GM04504 (cell line): ENCODE measurements at places on chromosomes 13 and 19.

- peak; percentile 95 for DNase-seq
Measured at GRCh38 chr13:30340331-30341250, 33.2 kb upstream of the KATNAL1 start.

DNA sequence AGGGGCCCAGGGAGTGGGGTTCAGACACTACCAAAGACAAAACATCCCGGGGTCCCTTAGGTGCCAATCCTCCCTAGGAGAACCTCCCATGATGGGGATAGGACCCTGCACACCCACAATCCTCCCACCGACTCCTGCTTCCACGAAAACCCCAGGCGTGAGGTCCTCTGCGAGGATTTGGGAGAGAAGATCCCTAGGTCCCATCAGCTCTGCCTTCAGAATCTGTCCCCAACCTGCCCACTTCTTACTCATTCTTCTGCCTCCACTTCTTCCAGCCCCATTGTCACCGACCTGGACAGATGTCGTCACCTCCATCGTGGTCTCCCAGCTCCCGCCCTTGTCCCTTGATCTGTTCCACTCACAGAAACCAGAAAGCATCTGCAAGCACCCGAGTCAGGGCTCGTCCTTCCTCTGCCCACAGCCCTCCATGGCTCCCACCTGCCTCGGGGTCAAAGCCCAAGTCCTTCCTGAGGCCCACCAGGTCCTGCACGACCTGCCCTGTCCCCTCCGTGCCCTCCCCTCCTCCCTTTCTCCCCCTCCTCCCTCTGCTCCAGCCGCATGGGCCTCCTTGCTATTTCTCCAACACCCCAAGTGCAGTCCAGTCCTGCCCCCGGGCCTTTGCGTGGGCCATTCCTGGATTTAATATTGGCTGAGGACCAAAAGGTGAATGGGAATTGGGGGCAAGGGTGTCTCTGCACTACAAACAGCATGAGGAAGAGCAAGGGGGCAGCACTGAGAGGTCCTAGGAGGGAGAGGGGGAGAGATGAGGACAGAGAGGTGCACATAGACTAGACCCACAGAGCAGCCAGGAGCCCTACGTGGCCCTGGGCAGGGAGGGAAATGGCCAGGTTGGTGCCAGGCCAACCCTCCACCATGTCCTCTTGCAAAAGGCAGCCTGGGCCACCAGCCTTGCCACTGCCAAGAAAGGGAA is 51.3 kb downstream of the PTPRS start:
- DNase-seq = no peak

DNA sequence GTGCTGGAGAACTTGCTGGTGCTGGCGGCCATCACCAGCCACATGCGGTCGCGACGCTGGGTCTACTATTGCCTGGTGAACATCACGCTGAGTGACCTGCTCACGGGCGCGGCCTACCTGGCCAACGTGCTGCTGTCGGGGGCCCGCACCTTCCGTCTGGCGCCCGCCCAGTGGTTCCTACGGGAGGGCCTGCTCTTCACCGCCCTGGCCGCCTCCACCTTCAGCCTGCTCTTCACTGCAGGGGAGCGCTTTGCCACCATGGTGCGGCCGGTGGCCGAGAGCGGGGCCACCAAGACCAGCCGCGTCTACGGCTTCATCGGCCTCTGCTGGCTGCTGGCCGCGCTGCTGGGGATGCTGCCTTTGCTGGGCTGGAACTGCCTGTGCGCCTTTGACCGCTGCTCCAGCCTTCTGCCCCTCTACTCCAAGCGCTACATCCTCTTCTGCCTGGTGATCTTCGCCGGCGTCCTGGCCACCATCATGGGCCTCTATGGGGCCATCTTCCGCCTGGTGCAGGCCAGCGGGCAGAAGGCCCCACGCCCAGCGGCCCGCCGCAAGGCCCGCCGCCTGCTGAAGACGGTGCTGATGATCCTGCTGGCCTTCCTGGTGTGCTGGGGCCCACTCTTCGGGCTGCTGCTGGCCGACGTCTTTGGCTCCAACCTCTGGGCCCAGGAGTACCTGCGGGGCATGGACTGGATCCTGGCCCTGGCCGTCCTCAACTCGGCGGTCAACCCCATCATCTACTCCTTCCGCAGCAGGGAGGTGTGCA is 587 bp downstream of the S1PR4 start:
- DNase-seq = no peak

- DNase-seq = no peak
Measured at GRCh38 chr13:36352350-36352749, 6.2 kb upstream of the SPART start.

- DNase-seq = no peak
Measured at GRCh38 chr13:113345486-113345885, 18.4 kb downstream of the GRTP1 start.

DNA sequence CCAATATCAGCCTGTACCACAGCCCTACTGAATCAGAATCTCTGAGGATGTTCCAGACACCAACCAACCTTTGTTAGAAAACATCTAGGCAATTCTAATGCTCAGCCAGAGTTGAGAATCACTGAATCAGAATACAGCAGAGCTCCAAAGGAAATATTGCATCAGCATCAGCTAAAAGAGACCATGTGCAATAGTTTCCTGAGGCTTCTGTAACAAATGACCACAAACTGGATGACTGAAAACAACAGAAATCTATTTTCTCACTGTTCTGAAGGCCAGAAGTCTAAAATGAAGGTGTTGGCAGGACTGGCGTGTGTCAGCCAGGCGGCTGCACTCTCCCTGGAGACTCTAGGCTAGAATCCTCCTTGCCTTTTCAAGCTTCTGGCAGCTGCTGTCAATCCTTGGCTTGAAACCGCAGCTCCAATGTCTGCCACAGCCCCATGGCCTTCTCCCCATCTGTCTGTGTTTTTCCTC is 1.2 kb upstream of the DCT start:
- peak; percentile 17 for DNase-seq
